SK-MEL-5 (cell line): ENCODE measurements at places on chromosomes 16 and 17. TPM values are rescaled to one million over a fixed set of nuclear protein-coding genes. Genes with fewer than 3 reads are reported as not detected.

- no peak for DNase-seq
Observed at GRCh38 chr17:78789663-78790181, 7.6 kb upstream of the CYTH1 start.

DNA sequence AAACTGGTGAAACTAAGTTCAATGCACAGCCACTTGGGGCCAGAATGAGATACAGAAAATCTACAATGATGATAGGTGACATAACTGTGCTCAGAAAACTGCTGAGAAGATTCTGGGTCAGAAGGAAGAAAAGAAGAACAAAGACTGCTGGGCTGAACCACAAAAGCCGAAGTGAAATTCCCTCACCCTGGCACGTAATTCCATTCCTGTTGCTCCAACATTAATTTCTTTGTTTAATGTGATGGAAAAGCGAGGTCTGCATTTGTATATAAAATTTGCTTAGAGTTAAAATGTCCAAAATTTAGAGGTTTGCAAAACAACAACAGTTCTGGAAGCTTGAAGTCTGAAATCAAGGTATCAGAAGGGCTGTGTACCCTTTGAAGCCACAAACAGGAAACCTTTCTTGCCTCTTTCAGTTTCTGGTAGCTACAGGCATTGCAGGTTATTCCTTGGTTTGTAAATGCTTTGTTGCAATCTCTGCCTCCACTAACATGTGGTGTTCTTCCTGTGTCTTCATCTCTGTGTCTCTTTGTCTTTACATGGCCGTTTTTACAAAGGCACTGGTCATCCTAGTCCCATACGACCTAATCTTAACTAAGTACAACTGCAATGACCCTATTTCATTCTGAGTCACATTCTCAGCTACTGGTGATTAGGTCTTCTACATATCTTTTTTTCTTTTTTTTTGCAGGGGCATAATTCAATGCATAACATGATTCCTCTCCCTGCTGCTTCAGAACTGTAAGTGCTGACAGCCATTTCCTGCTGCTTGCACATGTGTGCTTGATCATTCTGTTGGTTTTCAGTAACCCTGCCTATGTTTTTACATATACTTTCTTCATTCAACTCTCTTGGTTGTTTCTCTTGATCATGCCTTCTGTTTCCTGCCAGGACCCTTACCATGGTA, 603.0 kb upstream of the CDH8 start:
- DNase-seq: no peak

- no peak for DNase-seq
Observed at GRCh38 chr16:66271074-66272060, 95.1 kb upstream of the CDH5 start.

- no peak for DNase-seq
Observed at GRCh38 chr16:76654088-76654820, 377.1 kb downstream of the CNTNAP4 start.

- no peak for DNase-seq
Observed at GRCh38 chr16:78474762-78475161, 375.3 kb downstream of the WWOX start.

DNA sequence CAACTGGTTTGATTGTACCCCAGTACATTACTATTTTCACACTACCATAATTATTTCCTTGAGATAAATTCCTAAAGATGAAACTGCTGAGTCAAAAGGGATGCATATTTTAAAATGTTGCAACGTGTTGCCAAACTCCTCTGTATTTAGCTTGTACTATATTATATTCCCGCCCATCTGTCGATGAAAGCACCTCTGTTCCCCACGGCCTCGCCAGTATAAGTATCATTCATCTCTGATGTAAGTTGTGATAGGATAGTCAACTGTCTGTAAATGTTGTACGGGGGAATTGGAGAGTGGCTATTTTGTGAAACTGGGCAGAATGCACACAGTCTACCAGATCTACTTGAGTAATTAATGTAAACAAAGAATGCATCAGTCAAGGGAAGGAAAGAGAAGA, 47.7 kb upstream of the TNRC6A start:
- peak; percentile 48 for DNase-seq

GRCh38 chr17:48187872-48188608, 80.5 kb downstream of the SNX11 start:
- DNase-seq: no peak

GRCh38 chr16:86554599-86554916, 477 bp downstream of the MTHFSD start:
- DNase-seq: no peak

GRCh38 chr16:8087597-8088289, 502.6 kb downstream of the TMEM114 start:
- no peak for DNase-seq

- DNase-seq: no peak
Observed at GRCh38 chr16:88300463-88300835, 82.3 kb upstream of the ZNF469 start.

GRCh38 chr16:70692130-70692872, 6.4 kb upstream of the MTSS2 start:
- no peak for DNase-seq

DNA sequence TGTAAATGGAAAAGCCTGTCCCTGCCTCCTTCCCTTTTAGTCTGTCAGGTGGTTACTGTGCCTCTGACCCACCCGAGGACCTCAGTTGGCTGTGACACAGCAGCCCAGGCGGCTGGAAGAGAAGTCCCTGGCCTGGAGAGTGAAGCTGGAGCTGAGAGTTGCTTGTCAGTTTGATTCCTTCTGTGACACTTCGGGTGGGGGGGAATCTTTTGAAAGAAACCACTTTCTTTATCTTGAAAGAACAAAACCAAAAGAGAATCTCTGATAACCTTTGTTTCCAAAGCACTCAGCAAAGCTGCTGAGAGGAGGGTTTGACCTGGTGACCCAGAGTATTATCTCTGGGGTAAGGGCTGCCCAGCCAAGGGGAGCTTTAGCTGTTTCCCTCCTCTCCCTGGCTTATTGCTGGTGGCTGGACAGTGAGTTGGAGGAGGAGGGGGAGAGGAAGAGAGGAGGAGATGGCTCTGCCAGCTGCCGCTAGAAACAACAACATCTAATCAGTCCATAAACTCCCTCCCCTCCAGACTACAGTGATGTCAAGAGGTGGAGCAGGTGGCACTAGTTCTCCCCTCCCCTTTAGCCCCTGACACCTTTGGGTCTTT, 34.0 kb downstream of the YPEL2 start:
- no peak for DNase-seq

GRCh38 chr17:1710807-1711553, 803 bp upstream of the TLCD2 start:
- no peak for DNase-seq

DNA sequence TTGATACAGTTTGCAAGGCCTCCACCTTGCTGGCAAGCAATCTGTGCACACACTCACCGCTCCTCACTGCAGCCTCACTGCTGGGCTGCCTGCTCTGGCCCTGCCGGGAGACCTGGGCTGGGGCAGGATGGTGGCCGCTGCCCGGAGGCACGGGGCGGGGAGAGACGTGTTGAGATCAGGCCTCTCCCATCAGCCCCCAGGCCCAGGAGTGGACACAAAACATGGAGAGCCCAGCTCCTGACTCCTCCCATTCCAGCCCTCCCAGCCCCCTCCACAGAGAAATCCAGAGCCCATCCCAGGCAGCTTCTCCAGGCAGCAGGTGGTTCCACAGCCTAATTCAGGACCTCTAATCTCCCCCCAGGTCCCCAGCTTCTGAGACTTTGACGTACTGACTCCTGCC, 23.1 kb upstream of the RPL38 start:
- DNase-seq: no peak

- peak; percentile 88 for DNase-seq
Observed at GRCh38 chr17:2282297-2282873, 21.2 kb downstream of the SMG6 start.

- peak; percentile 90 for DNase-seq
Observed at GRCh38 chr17:2393174-2393953, 7.5 kb downstream of the MNT start.

GRCh38 chr17:77466140-77466539, 325.4 kb downstream of the SEC14L1 start:
- no peak for DNase-seq

DNA sequence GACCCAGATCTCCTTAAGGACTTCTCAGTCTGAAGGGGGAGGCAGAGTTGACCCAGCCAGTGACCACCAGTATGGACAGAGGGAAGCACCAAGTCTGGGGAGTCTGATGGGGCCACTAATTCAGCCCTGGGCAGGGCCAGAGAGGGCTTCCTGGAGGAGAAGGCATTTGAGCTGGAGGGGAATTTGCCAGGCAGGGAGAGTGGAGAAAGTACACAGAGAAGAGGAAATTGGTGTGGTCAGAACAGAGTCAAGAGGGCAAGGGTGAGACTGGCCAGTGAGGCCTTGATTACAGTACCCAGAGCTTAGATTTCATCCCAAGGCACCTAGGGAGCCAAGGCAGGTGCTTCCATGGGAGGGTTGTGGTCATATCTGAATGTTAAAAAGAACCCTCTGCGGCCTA, 36.3 kb downstream of the MYO15A start:
- no peak for DNase-seq

DNA sequence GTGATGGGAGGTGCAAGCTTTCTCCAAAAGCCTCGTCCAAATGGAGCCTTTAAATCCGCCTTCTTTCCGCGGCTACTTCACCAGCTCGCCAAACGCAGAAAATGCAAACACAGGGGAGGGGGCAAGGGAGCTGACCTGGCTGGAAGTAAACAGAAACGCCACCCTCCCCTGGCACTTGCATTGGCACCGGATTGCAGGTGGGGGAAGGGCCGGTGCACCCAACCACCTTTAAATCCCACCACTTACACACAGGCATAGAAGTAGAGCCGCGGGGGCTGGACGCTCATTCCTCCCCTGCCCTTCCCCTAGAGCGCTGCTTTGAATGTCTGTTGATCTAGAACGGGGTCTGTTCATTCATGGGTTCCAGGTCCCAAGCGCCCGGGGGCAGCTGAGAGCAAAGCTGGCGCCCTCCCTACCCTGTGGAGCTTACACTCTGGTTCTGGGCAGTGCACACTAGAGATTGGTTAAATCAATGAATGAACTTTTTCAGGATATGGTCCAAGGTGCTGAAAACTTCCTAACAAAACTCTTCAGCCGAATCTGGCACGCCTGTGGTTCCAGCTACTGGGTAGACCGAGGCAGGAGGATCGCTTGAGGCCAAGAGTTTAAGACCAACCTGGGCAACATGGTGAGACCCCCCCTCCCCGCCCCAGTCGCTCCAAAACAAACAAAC, 920 bp upstream of the ZCCHC14 start:
- no peak for DNase-seq

GRCh38 chr16:17265154-17265553, 205.6 kb downstream of the XYLT1 start:
- DNase-seq: no peak

GRCh38 chr16:54488729-54489128, 202.1 kb upstream of the IRX3 start:
- no peak for DNase-seq

DNA sequence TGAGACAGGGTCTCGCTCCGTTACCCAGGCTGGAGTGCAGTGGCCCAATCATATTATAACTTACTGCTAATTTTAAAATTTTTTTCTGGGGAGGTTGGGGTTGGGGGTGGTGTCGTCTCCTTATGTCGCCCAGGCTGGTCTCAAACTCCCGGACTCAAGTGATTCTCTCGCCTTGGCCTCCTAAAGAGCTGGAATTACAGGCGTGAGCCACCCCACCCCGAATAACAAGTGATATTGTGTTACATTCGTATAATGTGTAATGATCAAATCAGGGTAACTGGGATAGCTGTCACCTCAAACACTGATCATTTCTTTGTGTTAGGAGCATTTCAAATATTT, 16.2 kb upstream of the KPNA2 start:
- no peak for DNase-seq

DNA sequence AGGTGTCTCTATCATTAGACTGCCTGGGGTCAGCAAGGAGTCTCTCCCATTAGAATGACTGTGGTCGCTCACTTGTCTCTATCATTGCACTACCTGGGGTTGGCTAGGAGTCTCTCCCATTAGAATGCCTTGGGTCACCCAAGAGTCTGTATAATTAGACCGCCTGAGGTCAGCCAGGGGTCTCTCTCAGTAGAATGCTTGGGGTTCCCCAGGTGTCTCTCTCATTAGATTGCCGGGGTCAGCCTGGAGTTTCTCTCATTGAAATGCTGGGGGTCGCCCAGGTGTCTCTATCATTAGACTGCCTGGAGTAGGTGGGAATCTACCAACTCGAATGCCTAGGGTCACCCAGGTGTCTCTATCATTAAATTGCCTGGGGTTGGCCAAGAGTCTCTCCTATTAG, 2231.6 kb downstream of the TP53TG3F start:
- DNase-seq: no peak

DNA sequence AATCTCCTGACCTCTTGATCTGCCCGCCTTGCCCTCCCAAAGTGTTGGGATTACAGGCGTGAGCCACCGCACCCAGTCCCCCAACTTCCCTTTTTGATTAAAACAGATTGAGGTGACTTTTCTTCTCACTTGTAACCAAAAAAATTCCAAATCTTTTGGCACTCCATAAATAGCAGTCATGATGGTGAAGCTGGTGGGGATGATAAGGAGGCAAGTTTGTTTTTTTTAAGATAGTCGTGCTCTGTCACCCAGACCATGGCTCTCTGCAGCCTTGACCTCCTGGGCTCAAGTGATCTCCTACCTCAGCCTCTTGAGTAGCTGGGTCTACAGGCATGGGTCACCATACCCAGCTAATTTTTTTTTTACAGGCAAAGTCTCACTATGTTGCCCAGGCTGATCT, 34.7 kb upstream of the PLCG2 start:
- no peak for DNase-seq

DNA sequence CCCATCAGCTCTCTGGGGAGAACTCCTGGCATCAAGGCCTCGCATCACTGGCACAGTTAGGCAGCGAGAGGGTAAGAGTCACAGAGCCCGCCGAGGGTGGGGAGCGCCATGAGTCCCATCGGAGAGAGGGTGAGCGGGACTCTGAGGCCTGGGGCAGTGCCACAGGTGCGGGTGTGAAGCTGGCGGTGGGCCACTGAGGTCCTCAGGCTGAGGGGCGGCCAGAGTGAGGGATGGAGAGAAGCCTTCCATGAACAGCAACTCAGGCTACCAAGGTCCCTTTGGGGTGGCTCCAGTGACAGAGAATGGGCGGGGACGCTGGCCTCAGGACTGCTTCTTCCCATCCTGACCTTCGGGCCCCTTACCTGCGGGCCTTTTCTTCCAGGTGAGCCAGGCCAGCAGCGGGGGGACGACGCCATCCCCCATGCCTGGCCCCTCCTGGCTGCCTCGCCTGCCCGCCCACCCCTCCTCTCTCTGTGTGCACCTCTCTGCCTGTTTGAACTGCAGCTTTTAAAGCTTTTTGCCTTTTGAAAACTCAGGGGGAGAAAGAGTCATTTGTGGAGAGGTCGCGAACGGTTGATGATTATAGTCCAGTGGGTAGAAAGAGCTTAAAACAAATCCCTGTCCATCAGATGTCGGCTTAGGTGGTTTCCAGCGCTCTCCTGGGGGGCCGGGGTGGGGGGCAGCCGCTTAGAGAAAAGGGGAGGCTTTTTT, 149.3 kb upstream of the GSE1 start:
- DNase-seq: no peak

Gene OR3A3
- total RNA-seq: not detected in 2 replicates

Gene NPIPA2
- total RNA-seq: not detected in 2 replicates

Gene UBE2Z
- total RNA-seq: 120 and 135 TPM in 2 replicates

Gene UBFD1
- 41.7 and 53.1 TPM in 2 replicates for total RNA-seq

Gene CACNG1
- total RNA-seq: not detected in 2 replicates

Gene NDRG4
- 0.05 TPM in 1 of 2 replicates, not detected in the other for total RNA-seq

Gene GPRC5B
- total RNA-seq: 38.2 and 49.2 TPM in 2 replicates

Gene SNX20
- not detected in 2 replicates for total RNA-seq

Gene ABCC11
- total RNA-seq: 0.13 and 1.5 TPM in 2 replicates

Gene C16orf87
- total RNA-seq: 6.3 and 6.8 TPM in 2 replicates

Gene SPDYE4
- total RNA-seq: not detected in 2 replicates

Gene PRR29
- total RNA-seq: 0.13 TPM in 1 of 2 replicates, not detected in the other

Gene TOP3A
- total RNA-seq: 31.8 and 32.0 TPM in 2 replicates

Gene SLC5A10
- total RNA-seq: 0.11 TPM in 1 of 2 replicates, not detected in the other

Gene FBXO39
- not detected in 2 replicates for total RNA-seq

Gene ANKRD40CL
- total RNA-seq: not detected in 2 replicates

Gene GCGR
- not detected in 2 replicates for total RNA-seq

Gene SLFN13
- total RNA-seq: not detected in 2 replicates

Gene GNG13
- total RNA-seq: not detected in 2 replicates
